Choroid plexus epithelial cell (primary cell): ENCODE measurements at places on chromosomes 6 and 20.

GRCh38 chr6:20309186-20309585, 92.5 kb upstream of the E2F3 start:
- no peak for DNase-seq

DNA sequence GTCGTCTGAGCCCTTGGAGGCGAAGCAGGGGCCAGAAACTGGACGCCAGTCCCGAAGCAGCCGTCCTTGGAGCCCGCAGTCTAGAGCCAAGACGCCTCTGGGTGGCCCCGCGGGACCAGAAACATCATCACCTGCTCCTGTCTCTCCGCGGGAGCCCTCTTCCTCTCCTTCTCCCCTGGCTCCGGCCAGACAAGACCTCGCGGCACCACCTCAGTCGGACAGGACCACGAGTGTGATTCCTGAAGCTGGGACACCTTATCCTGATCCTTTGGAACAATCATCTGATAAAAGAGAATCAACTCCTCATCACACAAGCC, 416 bp downstream of the RSPH4A start:
- no peak for DNase-seq

DNA sequence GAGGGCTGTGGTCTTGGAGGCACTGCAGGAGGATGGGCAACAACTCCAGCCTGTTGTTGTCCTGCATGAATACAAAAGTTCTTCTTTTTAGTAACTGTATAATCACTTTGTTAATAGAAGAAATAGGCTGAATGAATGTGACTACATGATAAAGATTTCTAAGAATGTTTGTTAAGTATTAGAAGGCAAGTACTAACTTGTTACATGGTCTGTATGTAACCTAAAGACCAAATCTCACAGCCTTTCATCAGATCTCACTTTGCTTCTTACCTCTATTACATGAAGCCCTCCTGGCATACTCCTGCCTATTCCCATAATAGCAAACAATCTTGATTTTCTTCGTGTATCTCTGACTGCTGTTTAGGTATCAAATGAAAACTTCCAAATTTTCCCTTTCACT, 73.4 kb downstream of the REPS1 start:
- no peak for DNase-seq

DNA sequence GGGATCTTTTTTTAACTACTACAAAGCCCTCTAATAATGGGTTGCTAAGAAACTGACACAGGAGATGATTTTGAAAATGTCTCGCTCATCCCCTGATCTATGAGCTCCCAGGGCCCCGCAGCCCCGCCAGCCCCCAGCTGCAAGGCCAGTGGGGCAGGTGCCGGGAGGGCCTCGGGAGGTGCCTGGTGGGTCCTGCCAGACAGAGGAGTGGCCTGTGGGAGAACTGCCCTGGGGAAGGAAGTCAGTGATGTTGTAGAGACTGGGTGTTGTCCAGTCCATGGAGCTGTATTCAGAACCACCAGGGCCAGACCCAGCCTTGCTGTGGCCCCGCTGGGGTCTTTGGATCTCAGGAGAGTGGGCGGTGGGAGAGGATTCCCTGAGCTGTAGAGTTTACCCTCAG, 258.7 kb downstream of the TAF4 start:
- no peak for DNase-seq

DNA sequence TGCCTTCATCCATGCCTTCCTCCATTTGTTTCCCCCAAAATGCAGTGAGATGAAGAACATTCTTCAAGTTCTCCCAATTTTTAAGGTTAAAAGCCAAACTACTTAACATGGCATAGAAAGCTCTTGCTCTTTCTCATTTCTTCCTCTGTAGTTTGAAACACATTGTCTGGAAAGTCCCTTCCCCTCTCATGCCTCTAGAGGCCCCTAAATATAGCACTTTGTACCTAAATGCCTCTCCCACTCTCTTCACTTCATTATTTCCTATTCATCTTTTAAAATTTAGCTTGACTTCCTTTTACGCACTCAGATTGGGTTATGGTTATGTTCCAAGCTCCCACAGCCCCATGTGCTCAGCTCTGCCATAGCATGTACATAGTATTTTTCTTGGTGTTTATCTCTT, 389.3 kb downstream of the HDGFL1 start:
- DNase-seq: no peak

GRCh38 chr6:157312757-157313156, 10.6 kb downstream of the TMEM242 start:
- DNase-seq: no peak

- DNase-seq: no peak
These were observed 83.6 kb downstream of the PLEKHG1 start for GRCh38 chr6:150683320-150683719.

- DNase-seq: peak; percentile 99
These were observed 10.1 kb upstream of the PYGB start for GRCh38 chr20:25237610-25238318.

GRCh38 chr6:116726947-116727346, 38.6 kb downstream of the FAM162B start:
- DNase-seq: no peak

- no peak for DNase-seq
These were observed 21.8 kb upstream of the PCMTD2 start for GRCh38 chr20:64233725-64234124.
